ENCODE measurements at places on chromosomes 16 and 17. TPM values are rescaled to one million over a fixed set of nuclear protein-coding genes. Genes with fewer than 3 reads are reported as not detected.

The GUCY2D gene
- not detected for total RNA-seq

The GFAP gene
- total RNA-seq = not detected

The CCL23 gene
- not detected for total RNA-seq

The TBC1D3B gene
- 0.66 TPM for total RNA-seq

DNA sequence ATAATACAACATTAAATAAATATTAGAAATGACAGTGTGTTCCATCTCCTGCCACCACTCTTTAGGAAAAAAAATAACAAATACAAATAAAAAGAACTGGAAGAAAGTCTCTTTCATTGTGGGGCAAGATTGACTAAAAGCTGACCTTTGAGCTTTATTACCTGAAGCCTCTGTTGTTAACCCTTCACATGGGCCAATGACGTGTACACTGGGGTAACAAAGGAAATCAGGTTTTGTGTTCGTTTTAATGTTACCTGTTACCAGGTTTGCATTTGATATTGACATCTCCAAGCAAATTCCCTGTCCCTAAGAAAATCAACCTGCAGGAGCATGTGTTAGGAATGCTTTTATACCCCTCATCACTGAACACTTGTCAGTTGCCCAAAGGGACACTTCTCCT, 39.0 kb downstream of the NLK start:
- DNase-seq = no peak

DNA sequence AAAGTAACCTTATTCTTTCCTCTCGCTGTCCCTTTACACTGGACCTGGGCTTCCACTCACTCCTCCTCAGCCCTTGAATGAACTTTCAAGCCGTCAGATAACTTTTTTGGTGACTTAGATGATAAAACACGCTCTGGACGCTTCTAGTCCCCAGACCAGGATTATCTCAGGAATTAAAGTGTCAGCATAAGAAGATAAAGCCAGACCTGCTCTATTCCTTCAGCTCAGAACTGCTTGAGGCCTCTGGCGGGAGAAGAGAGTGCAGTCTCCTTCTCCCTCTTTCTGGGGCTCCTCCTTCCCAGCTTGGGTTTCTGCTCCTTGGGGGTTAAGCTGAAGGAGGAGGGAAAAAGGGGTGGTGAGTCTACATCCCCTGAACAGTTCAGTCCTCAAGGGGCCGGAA, 6.6 kb downstream of the LPO start:
- DNase-seq = no peak

- DNase-seq = no peak
Measured at GRCh38 chr17:39629898-39630297, 3.1 kb downstream of the PPP1R1B start.

DNA sequence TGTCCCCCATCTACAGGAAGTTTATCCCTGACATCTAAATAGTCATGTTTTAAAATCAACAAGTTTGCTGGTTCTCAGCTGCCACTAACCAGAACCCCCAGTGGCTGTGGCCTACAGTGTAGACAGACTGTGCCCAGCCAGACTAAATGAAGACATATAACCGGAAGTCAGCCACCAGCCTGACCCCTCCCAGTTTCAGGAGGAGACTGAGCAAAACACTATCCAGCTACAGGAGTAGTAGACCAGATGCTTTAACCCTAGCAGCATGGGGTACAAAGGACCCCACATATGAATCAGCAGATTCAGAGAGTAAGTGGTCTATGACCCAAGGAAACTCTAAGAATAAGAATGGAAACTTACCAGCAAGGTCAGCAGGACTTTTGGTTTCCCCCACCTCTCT, 83.4 kb downstream of the HIC1 start:
- DNase-seq = peak; percentile 58

- DNase-seq = no peak
Measured at GRCh38 chr17:74994440-74994839, 7.0 kb downstream of the CDR2L start.

DNA sequence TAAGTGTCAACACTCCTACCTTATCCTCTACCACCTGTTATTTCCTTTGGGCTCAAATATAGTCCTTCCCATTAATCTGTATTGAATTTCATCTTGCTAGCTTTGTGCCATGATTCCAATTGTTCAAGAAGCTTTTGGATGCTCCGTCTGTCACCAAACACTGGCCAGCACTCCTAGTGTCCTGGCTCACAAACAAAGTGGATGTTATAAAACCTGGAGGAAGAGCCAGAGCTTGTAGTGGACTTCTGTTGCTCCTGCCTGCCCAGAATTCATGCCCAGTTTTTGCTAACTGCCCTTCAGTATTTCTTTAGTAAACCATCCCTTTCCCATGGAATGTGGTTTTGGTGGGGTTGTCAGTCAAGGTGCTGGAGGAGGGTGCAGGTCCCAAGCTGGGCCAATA, 77.2 kb upstream of the HS3ST2 start:
- DNase-seq = no peak

- no peak for DNase-seq
Measured at GRCh38 chr17:44044071-44044470, 22.4 kb downstream of the LSM12 start.

DNA sequence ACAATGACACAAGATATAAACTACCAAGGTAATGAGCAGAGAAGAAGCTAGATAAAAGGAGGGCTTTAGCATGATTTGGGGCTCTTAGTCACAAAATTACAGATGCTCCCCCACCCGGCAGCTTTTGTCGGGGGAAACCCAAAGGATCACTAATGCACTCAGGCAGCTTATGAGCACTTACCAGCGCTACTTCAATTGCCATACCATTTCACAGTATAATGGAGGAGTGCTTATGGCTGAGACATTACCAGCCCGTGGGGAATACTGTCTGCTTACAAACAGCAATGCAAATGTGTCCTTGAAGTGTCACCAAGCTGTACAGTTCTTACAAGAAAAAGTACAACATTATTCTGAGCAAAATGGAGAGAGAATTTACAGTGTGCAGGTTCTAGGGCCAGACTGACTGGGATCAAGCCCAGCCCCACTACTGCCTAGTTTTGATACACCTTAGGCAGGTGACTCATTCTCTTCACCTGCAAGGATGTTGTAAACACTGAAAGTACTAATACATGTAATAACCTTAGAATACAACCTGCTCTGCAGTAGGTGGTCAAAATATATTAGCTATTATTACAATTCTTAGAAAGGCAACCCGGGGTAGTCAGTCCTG, 16.3 kb downstream of the ANKFY1 start:
- no peak for DNase-seq

GRCh38 chr17:49990921-49991320, 4.1 kb downstream of the DLX3 start:
- no peak for DNase-seq

- peak; percentile 73 for DNase-seq
Measured at GRCh38 chr17:38871247-38872015, 1.6 kb downstream of the LASP1 start.

DNA sequence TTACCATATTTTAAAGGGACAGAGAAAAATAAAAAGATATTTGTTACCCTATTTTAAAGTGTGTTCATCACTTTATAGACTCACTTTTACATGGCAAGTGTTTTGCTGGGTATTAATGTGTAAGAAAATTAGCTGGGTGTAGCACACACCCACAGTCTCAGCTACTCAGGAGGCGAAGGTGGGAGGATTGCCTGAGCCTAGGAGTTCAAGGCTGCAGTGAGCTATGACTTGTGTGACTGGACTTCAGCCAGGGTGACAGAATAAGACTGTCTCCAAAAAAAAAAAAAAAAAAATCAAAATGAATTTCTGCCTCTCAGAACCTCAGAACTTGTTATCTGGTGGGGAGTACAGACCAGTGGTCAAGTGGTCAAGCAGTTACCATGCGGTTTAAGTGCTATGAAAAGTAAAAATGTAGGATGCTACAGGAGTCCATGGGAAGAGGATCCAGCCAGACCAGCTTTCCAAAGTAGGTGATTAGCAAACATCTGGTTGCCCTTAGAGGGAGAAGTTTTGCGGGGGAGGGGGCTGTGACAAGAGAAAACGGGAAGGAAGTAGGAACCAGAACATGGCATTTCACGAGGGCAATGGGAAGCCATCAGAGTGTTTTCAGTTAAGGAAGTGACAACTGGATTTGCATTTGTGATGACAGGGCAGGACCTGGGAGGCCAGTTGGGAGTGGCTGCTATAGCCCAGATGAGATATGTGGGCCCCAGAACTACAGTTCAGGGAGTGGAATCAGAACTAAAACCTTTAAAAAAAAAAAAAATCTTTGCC, 13.9 kb downstream of the CNEP1R1 start:
- DNase-seq = no peak

GRCh38 chr17:54867634-54868033, 33.0 kb upstream of the TOM1L1 start:
- DNase-seq = no peak

- DNase-seq = no peak
Measured at GRCh38 chr16:82748026-82748425, 121.3 kb downstream of the CDH13 start.

All from SJSA1 (cell line).